WTC11 (cell line): ENCODE measurements at places on chromosomes 6 and 20. TPM values are rescaled to one million over a fixed set of nuclear protein-coding genes. Genes with fewer than 3 reads are reported as not detected.
A peak's percentile ranks its signal among the peaks of the same experiment; 100 is the strongest.

DNA sequence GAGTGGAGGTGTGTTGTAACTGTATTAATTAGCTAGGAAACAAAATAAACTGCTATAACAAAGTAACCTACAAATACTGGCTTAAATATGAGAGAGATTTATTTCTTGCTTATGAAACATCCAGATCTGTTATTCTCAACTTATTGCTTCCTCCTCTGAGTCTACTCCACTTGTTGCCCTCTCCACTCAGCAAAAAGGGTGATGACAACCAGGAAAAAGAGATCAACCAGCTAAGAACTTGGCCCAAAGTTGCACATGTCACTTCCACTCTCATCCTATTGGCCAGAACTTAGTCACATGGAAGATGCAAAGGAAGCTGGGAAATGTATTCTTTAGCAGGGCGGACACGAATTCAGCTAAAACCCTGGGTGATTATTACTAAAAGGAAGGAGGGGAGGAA is 5.2 kb upstream of the TP53RK start:
- H3K4me3 ChIP-seq = no peak overlapping the region
- no peaks in the 10 kb centered on the region; the same call in 1 of the 2 replicates for H3K27me3 ChIP-seq
- H3K36me3 ChIP-seq = no peaks in the 10 kb centered on the region
- H3K27ac ChIP-seq = no peak overlapping the region
- H3K4me1 ChIP-seq = peaks cover 16% of the 10 kb centered on the region

DNA sequence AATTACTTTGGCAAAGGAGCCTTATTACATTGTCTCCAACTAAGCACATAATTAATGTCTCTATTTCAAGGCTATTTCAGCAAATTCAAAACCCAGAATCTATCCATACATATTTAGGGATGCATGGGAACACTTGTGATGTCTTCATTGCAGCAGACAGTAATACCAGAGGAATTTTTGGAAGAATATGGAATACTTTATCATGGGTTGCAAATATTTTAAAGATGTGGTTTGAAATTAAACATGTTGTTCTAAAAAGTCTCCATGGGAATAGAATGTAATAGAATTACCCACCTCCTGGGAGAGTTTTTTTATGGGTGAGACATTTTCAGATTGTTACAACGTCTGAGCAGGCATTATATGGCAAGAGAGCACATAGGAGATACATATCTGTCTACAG is 170.8 kb downstream of the KCNQ5 start:
- H3K27me3 ChIP-seq = no peaks in the 10 kb centered on the region
- peaks cover 6% of the 10 kb centered on the region for H3K4me1 ChIP-seq
- no peak overlapping the region for H3K4me3 ChIP-seq
- no peak for DNase-seq
- no peaks in the 10 kb centered on the region for H3K36me3 ChIP-seq

- H3K4me1 ChIP-seq = no peaks in the 10 kb centered on the region; the same call in 1 of the 2 replicates
- no peaks in the 10 kb centered on the region for H3K27me3 ChIP-seq
- DNase-seq = no peak
These were observed 63.0 kb downstream of the FAM229B start for GRCh38 chr6:112150363-112150762.

DNA sequence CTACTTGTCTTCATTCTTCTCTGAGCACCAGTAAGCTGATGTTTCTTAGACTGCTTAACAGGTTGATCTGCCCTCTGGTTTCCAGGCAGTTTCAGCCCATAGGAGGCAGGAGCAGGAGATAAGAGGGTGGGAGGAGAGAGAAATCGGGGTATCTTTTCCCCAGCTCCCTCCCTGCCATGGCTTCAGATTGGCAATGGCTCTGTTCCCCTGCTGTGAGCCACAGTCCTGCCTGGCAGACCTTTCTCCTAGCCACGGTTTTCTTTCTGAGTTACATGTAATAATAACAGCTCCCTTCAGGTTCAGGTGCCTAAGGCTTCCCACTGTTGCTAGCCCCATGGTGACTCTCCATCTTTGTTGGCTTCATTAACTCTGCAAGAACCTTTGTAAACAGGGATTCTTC is 115.3 kb downstream of the CD83 start:
- H3K4me1 ChIP-seq = peaks cover 8% of the 10 kb centered on the region
- H3K4me3 ChIP-seq = no peak overlapping the region
- H3K36me3 ChIP-seq = no peaks in the 10 kb centered on the region

DNA sequence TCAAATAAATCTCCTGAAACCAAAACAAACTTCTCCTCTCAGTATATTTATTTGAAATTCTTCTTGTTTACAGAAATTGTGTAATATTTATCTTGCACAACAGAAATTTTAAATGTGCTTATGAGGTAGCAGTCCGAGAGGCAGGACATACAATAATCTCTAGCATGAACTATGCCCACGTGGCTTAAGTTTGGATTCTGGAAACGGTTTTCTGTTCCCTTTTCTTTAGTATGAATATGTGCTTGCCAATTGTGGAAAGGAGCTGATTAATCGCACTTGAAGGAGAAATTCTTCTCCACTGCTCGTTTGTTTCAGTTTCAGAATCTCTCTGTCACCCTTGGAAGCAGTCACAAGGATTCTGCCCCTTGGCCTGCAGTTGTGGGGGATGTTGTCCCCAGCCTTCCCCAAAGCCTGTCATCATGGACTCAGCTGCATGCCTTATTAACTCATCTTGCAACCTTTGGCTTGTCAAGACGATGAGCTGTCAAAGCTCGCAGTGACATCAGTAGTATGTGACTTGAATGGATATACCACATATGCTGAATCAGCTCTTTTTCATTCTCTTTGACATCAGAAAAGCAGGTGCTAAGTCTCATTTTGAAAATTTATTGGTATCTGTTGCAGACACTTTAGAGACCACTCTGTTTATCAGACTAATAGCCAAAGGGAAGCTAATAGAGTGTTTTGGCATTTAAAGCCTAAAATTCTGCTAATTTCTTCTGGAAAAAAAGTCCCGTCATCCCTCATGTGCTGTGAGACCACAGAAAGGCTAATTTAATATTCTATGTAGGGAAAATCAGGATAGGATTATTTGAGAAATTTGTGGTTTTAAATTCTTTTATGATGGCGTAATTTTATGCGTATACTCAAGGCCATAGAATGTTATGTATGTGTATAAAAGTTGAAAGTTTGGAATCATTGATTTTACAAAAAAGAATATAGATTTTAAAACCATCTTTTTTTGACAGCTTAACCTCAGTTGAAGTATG is 186.8 kb downstream of the ARID1B start:
- no peak overlapping the region for H3K4me3 ChIP-seq
- no peak overlapping the region for H3K27ac ChIP-seq
- H3K27me3 ChIP-seq = no peaks in the 10 kb centered on the region
- no peak for DNase-seq
- H3K36me3 ChIP-seq = no peaks in the 10 kb centered on the region

DNA sequence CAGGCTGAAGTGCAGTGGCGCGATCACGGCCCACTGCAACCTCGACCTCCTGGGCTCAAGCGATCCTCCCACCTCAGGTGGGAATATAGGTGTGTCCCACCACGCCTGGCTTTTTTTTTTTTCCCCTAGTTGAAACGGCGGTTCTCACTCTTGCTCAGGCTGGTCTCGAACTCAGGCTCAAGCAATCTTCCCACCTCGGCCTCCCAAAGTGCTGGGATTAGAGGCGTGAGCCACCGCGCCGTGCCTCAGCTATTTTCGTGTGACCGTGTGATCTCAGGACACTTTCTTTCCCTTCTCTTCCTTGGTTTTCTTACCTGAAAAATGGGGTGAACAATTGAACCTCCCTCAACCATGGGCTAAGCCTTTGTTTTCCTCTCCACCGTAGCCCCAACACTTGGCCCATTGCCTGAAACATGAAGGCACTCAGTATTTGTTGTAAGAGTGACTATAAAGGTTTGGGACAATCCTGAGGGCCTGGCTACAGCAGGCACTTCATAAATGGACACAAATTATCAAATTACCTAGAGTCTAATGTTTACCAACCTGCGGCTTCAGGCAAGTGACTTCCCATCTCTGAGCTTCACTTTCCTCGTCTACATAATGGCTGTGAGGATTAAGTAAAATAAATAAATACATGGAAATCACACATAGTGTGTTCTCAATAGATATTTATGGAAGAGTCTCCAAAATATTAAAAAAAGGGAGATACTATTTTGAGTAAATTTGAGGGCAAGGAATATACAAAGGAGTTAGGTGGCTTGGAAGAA is 31.4 kb upstream of the ID1 start:
- no peaks in the 10 kb centered on the region; the same call in 1 of the 2 replicates for H3K27me3 ChIP-seq
- no peak for DNase-seq
- peak overlapping the region; percentile 93 for H3K27ac ChIP-seq

DZANK1 gene
- 6.1 to 8.2 TPM (median 7.7 TPM) in 3 replicates for total RNA-seq

SLC17A3 gene
- not detected in 3 replicates for total RNA-seq

TGIF2 gene
- total RNA-seq = 71.1 to 88.9 TPM (median 80.3 TPM) in 3 replicates

CAGE1 gene
- total RNA-seq = 0.07 to 0.30 TPM (median 0.11 TPM) in 3 replicates
